GM23338 (cell line): ENCODE measurements at places on chromosomes 16 and 17.

DNA sequence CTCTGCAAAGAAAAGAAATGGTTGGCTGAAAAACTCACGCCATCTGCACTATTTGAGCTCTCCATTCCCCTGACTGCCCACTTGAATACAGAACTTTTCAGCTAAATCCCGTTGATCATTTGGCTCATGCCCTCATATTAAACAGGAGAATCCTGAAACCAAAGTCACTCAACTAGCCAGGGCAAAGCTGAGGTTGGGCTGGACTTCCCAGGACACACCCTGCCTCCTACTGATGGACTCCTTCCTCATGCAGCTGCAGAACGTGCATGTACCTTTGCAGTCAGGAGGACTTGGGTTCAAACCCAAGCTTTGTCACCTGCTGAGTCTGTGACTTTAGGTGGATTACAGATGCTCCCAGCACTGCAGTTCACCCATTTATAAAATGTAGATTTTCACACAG is 7.7 kb downstream of the ASIC2 start:
- H3K27me3 ChIP-seq = peaks cover 17% of the 10 kb centered on the region
- no peak for DNase-seq
- no peak overlapping the region for H3K4me3 ChIP-seq
- no peak overlapping the region for H3K27ac ChIP-seq
- H3K36me3 ChIP-seq = no peaks in the 10 kb centered on the region
- H3K4me1 ChIP-seq = no peaks in the 10 kb centered on the region

- H3K27ac ChIP-seq = peak overlapping the region; percentile 81; the same call in 1 of the 2 replicates
- no peaks in the 10 kb centered on the region for H3K27me3 ChIP-seq
- H3K36me3 ChIP-seq = no peaks in the 10 kb centered on the region
- H3K4me3 ChIP-seq = 0 out of 2 replicates have a peak overlapping the region, but pooled peaks have one; percentile 35
- H3K4me1 ChIP-seq = peaks cover 27% of the 10 kb centered on the region
- peak; percentile 70 for DNase-seq
Observed at GRCh38 chr17:76271669-76272540, 6.8 kb downstream of the UBALD2 start.

DNA sequence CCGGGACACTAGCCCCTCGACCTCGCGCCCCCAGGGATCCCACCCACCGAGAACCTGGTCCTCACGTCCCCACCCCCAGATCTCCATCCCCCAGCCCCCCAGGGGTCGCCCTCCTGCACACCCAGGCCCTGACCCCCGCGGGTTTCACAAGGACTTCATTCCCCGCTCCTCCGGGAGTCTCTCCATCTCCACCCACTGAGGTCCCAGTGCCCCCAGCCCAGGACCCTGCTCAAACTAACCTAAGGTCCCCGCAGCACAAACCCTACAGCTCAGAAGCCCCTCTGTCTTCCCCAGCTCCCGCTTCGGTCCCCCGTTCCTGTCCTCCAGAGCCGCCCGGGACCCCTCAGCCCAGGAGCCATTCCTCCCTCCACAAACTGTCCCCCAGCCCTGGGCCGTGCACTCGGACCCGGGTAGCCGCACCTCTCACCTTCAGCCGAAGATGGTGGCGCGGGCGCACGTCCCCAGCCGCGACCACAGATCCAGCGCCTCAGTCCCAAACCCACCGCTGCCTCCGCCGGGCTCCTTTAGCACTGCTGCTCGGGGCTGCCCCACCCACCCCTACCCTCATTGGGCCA is at the start of gene MYH10:
MYH10 (minus strand) TSS at position 499 of the 575 bp plus-strand sequence. CDS start 7,479 bp downstream, outside the sequence.
- DNase-seq = no peak
- H3K27me3 ChIP-seq = no peaks in the 10 kb centered on the region
- H3K4me1 ChIP-seq = peaks cover 28% of the 10 kb centered on the region
- peak within 1 kb of the TSS; percentile 96 for H3K4me3 ChIP-seq
- no peaks in the 10 kb centered on the region for H3K36me3 ChIP-seq

GRCh38 chr16:78445818-78446217 is 346.4 kb downstream of the WWOX start:
- H3K4me3 ChIP-seq = no peak overlapping the region
- H3K27me3 ChIP-seq = no peaks in the 10 kb centered on the region
- no peak for DNase-seq
- H3K4me1 ChIP-seq = peaks cover 17% of the 10 kb centered on the region
- no peak overlapping the region for H3K27ac ChIP-seq

DNA sequence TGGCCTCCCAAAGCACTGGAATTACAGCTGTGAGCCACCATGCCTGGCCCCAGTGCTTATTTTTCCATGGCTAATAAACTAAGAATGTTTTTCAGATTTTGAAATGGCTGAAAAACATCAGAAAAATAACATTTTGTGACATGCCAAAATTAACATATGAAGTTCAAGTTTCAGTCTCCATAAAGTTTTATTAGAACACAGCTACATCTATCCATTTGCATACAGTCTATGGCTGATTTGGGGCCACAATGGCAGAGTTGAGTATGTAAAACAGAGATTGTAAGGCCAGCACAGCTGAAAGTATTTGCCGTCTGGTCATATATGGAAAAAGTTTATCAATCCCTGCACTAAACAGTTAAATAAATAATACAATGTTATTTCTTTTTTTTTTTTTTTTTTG is 13.8 kb upstream of the NDUFAB1 start:
- H3K4me1 ChIP-seq = no peaks in the 10 kb centered on the region
- H3K27me3 ChIP-seq = no peaks in the 10 kb centered on the region
- no peak for DNase-seq
- H3K36me3 ChIP-seq = peaks cover 29% of the 10 kb centered on the region; the same call in 1 of the 2 replicates
- no peak overlapping the region for H3K27ac ChIP-seq
- no peak overlapping the region for H3K4me3 ChIP-seq

DNA sequence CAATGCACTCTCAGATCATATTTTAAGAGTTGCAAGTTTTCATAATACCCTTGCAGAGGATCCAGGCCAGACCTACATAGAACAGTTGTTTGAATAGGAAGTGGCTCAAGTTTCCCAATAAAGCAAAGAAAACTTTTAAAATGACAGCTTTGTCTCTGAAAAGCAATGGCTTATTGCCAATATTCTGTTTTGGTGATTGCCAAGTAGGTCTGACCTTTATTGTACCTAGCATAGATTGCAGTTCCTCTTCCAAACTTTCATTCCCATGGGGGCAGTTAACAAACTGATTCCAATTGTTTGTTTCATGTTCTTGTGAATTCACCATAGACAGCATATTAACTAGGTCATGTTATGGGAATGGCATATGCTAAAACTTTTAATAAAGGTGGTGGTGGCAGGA is 664.6 kb upstream of the CA10 start:
- no peaks in the 10 kb centered on the region for H3K27me3 ChIP-seq
- no peak overlapping the region for H3K4me3 ChIP-seq
- no peak for DNase-seq
- no peak overlapping the region for H3K27ac ChIP-seq

- H3K4me3 ChIP-seq = peak overlapping the region; percentile 67
- peaks cover 91% of the 10 kb centered on the region for H3K27me3 ChIP-seq
- DNase-seq = peak; percentile 83
Observed at GRCh38 chr17:38702166-38702915, 2.7 kb upstream of the MLLT6 start.

GRCh38 chr16:84378567-84378966 is 10.2 kb downstream of the ATP2C2 start:
- peaks cover 14% of the 10 kb centered on the region for H3K4me1 ChIP-seq
- no peak overlapping the region for H3K27ac ChIP-seq
- no peaks in the 10 kb centered on the region for H3K27me3 ChIP-seq

DNA sequence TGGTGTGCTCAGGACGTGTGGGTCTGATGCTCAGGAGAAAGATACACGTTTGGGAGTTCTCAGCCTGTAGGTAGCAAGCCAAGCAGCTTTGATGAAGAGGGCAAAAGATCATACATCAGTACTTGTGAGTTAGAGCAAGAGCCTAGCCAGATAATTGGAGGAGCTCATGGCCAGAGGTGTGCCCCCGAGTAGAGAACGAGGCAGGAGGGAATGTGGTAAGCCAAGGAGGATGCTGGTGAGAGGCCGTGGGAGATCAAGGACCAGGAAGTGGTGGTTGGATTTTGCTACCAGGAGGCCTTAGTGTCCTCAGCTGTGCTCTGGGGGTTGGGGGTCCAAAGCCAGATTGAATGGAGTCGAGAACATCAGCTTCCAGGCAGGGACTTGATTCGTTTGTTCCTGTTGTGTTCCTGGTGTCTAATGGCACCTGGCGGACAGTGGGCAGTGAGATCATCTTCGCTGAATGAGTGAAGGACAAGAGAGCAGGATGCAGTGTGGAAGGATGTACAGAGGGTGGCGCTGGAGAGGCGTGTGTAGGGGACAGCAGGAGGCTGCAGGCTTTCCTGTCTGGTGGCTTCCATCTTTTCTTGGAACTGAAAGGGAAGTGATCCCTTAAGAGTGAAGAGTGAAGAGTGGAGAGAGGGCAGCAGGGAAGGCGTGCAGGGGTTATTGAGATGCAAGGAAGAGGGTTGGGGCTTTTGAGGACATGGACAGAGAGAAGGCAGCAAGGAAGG is 11.6 kb downstream of the FBXL19 start:
- peak; percentile 88 for DNase-seq
- peaks cover 24% of the 10 kb centered on the region for H3K36me3 ChIP-seq
- H3K4me1 ChIP-seq = no peaks in the 10 kb centered on the region
- H3K4me3 ChIP-seq = no peak overlapping the region

GRCh38 chr17:81000334-81000630 is 8.6 kb downstream of the CHMP6 start:
- H3K27me3 ChIP-seq = peaks cover 25% of the 10 kb centered on the region
- no peak for DNase-seq
- no peak overlapping the region for H3K27ac ChIP-seq
- no peaks in the 10 kb centered on the region for H3K4me1 ChIP-seq
- no peak overlapping the region for H3K4me3 ChIP-seq

- no peak overlapping the region for H3K27ac ChIP-seq
- DNase-seq = no peak
- H3K4me1 ChIP-seq = peaks cover 9% of the 10 kb centered on the region; the same call in 1 of the 2 replicates
- H3K36me3 ChIP-seq = no peaks in the 10 kb centered on the region
Observed at GRCh38 chr17:33451221-33451620, 158.1 kb upstream of the ASIC2 start.

DNA sequence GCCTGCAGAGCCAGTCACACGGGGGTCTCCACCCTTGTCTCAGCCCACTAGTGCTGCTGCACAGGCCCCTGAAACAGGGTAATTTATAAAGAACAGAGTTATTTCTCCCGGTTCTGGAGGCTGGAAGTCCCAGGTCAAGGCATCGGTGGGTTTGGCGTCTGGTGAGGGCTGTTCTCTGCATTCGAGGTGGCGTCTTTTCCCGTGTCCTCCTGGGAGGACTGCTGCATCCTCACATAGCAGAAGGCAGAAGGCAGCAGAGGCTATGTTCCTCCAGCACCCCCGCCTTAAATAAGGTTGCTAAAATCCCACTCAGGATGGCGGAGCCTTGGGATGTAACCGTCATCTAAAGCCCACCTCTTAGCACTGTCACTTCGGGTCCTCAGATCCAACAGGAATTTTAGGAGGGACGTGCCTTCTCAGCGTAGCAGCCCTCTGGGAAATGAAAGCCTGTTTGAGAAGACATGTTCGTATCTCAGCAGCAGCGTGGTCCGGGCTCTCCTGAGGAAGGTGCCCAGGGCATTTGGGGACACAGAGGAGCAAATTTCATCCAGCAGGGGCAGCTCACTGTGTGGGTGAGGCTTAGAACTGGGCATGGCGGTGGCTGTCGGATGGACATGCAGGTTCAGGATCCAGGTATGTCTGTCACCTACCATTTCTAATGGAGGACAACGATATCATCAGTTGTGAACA is 221.6 kb upstream of the CHMP6 start:
- DNase-seq = no peak
- no peak overlapping the region for H3K27ac ChIP-seq
- no peaks in the 10 kb centered on the region for H3K36me3 ChIP-seq

GRCh38 chr17:27518545-27519521 is 62.6 kb downstream of the KSR1 start:
- no peaks in the 10 kb centered on the region for H3K36me3 ChIP-seq
- no peak for DNase-seq
- H3K27ac ChIP-seq = peak overlapping the region; percentile 57; the same call in 1 of the 2 replicates
- H3K4me3 ChIP-seq = no peak overlapping the region

DNA sequence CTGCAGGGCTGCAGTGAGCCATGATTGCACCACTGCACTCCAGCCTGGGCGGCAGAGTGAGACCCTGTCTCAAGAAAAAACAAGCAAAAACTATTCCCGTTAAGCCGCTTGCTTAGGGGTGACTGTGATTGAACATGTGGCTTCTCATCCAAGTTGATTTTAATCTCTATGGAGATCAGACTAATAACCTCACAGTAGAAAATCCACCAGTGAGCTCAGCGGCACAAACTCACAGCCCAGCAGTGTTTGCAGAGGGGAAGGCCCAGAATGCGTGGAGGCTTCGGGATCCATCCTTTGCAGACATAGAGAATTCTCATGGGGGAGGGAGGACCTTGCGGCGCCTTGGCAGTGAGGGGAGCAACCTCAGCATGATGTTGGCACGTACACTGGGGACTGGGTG is 7.4 kb downstream of the BANP start:
- H3K4me3 ChIP-seq = no peak overlapping the region
- no peaks in the 10 kb centered on the region for H3K27me3 ChIP-seq
- peaks cover 4% of the 10 kb centered on the region; the same call in 1 of the 2 replicates for H3K4me1 ChIP-seq
- H3K36me3 ChIP-seq = no peaks in the 10 kb centered on the region; the same call in 1 of the 2 replicates
- no peak for DNase-seq

DNA sequence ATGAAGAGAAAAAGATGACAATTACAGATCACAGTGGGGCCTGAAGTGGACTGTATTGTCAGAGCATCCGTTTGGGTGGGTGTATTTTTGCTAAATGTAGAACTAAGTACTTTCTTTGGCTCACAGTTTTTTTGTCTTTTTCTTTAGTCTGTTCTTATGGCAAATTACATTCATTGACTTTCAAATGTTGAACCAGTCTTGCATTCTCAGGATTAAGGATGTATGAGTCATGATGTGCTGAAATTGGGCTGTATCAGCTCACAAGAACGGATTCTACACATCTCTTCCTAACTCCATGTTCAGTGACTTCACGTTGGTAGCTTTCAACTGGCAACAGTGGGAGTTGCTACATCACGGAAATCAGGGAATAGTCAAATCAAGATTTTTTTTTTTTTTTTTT is 66.5 kb downstream of the TEX2 start:
- DNase-seq = no peak
- peaks cover 18% of the 10 kb centered on the region for H3K4me1 ChIP-seq
- H3K4me3 ChIP-seq = no peak overlapping the region
- no peak overlapping the region for H3K27ac ChIP-seq

DNA sequence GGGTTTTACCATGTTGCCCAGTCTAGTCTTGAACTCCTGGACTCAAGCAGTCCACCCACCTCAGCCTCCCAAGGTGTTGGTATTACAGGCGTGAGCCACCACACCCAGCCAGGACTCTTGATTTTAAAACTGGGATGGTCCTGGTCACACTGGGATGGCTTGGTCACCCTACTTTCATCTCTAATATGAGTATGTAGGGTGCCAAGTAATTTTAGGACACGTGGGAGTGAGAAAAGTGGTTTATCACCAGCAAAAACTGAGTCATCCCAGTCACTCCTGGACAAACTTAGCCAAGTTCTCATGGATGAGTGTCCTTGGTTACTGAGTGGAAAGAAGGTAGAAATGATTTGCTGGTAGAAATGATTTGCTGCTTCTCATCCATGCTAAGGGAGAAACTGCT is 9.9 kb downstream of the CLEC19A start:
- H3K36me3 ChIP-seq = no peaks in the 10 kb centered on the region
- H3K4me3 ChIP-seq = no peak overlapping the region
- no peak for DNase-seq
- peaks cover 24% of the 10 kb centered on the region for H3K4me1 ChIP-seq
- no peak overlapping the region for H3K27ac ChIP-seq
